ENCODE measurements at places on chromosomes 12 and 14.

- DNase-seq = no peak
Measured at GRCh38 chr12:27987331-27987730, 14.8 kb upstream of the PTHLH start.

DNA sequence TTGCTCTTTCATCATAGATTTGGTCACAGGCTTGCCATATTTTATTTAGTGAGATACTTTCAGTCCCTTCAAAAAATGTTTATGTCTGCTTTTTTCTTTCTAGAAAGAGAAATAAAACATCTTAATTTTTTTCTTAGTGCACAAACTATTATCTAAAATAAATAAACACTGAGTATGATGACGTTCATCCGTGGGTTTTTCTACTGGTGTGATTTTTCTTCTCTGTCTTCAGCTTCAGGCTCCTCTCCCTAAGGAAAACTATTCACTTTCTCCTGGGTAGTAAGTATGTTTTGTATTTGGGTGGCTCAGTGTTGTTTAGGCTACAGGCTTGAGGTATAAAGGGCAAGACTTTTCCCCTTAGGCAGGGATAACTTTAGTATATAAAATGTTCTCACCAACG, 154.7 kb downstream of the DACT1 start:
- DNase-seq = no peak

GRCh38 chr12:127293507-127294310, 973.3 kb upstream of the TMEM132C start:
- peak; percentile 6 for DNase-seq

GRCh38 chr12:54304187-54304810, 3.5 kb upstream of the NFE2 start:
- peak; percentile 48 for DNase-seq

GRCh38 chr12:44779766-44780165, 96.3 kb downstream of the NELL2 start:
- DNase-seq = no peak

DNA sequence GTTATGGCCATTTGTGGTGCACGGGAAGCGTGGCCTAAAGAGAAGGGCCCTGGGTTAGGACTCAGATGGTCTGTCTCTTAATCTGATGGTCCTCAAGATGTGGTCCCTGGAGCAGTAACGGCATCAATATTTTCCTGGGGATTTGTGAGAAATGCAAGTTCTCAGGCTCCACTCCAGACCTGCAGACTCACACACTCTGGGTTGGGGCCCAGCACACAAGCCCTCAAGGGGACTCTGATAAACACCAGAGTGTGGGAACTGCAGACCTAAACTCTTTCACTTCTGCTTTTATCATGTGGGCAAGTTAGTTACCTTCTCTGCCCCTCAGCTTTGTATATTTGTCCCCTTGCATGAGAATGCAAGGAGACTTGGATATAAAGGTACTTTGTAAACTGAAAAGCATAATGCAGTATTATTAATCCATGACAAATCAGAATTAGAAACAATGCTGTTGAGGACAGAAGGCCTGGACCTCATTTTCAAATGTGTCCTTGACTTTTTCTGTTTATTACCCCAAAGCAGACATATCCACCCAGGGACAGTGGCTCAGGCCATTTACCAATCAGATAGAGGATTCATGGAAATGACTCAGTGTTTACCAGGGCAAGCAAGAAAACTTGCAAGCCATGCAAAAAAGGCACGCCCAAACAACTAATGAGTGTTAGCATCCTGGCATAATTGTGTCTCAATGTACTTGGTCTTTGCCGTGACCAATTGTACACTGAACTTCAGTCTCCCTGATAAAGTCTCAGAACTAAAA, 157.0 kb downstream of the ASCL1 start:
- DNase-seq = no peak

GRCh38 chr12:53736592-53736991, 9.3 kb upstream of the CALCOCO1 start:
- DNase-seq = no peak

- no peak for DNase-seq
Measured at GRCh38 chr12:116179384-116179783, 98.1 kb downstream of the MED13L start.

- DNase-seq = no peak
Measured at GRCh38 chr12:110353211-110353965, 50.1 kb downstream of the ANAPC7 start.

DNA sequence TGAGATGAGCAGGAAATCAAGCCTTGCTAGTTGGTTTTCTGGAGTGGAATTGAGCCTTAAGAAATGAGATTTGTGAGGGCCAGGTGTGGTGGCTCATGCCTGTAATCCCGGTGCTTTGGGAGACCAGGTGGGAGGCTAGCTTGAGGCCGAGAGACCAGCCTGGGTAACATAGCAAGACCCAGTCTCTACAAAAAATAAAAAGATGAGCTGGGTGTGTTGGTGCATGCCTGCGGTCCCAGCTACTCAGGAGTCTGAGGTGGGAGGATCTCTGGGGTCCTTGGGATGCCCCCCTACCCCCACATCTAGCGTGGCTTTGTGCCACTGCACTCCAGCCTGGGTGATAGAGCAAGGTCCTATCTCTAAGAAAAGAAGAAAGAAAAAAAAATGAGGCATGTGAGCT, 104.2 kb upstream of the RTL1 start:
- DNase-seq = no peak

DNA sequence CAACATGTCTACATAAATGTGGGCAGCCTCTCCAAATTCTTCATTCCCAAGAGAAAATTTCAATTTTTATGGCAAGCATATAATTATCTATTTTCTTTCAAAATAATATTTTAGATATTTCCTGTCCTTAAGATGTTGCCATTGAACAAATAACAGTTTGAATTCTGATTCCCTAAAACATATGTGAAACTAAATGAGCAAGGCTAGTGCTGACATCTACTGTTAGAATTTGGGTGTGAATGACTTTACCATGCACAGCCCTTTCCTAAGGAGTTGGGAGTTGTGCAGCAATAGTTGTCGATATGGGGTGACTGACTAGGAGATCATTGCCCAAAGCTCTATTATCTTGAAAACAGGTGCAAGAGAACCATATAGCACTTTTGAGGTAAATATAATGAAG, 108.2 kb upstream of the SLC38A4 start:
- DNase-seq = peak; percentile 5

DNA sequence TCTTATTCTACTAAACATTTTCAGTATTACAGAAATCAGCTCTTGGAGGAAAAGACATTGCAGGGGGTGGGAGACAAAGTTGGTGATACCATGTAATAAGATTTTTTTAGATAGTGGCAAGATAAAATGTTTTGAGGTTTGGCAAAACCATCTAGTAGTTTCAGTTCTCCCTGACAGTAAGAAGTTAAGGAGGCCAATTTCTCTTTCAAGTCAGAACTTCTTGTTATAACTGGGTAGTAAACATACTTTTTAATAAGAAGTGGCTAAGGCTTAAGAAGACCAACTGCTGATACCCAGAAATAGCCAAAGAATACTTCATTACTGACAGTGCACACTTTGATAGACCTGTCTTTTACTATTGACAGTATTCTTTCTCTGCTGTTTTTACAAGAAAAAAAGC, 452.3 kb downstream of the DIO2 start:
- DNase-seq = no peak

- DNase-seq = no peak
Measured at GRCh38 chr14:56487090-56487667, 92.4 kb upstream of the TMEM260 start.

DNA sequence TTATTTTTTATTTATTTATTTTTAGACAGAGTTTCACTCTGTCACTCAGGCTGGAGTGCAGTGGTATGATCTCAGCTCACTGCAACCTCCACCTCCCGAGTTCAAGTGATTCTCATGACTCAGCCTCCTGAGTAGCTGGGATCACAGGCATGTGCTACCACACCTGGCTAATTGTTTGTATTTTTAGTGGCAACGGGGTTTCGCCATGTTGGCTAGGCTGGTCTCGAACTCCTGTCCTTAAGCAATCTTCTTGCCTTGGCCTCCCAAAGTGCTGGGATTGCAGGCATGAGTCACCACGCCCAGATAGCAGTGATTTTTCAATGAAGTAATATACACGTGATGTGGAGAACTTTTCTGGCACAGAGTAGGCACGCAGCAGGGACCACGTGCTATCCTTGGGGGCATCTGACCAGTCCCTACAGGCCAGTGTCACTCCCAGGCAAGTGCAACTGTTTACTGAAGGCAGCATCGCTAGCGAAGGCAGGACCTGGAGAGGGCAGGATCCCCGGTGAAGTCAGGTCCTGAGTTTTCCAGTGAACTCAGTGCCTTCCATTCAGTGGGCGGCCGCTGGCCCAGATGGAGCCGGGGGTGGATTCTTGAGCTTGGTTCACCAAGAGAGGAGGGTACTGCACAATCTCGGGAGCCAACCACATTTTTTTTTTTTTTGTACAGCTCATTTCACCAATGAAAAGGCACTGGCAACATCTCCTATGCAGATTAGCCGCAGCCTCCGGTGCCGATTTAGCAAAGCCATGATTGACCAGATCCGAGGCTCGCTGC, 11.1 kb upstream of the CLMN start:
- no peak for DNase-seq

DNA sequence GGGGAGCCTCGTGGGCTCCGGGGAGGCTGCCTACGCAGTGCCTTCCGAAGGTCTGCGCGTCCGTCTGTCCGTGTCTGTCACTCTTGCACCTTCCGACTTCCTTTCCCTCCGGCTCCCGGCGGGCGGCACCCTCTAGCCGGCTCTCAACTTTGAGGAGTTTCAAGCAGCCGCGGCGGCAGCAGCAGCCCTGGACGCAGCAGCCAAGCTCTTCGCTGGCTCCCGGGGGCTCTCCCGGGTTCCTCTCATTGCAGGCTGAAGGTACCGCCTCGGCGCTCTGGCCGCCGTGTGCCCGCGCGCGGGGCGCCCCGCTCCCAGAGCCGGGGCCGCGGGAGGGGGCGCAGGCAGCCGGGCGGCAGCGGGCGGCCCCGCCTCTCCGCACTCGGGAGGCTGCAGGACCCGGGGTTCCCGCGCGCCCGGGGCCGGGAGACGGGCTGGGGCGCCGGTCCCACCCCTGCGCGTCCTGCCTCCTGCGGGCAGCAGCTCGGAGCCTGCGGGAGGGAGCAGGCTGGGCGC, at the start of the genes AMIGO2 and PCED1B:
Gene AMIGO2, minus strand, starts transcription at position 492 of the 513 bp plus-strand sequence. CDS start 957 bp downstream, outside the sequence.
Gene PCED1B, plus strand, starts transcription at position 154 of the 513 bp plus-strand sequence. CDS start 155,443 bp downstream, outside the sequence.
- peak; percentile 69 for DNase-seq

GRCh38 chr14:24632761-24633160, 1.2 kb downstream of the GZMB start:
- DNase-seq = no peak

- no peak for DNase-seq
Measured at GRCh38 chr12:131829791-131830334, 1.7 kb downstream of the MMP17 start.

DNA sequence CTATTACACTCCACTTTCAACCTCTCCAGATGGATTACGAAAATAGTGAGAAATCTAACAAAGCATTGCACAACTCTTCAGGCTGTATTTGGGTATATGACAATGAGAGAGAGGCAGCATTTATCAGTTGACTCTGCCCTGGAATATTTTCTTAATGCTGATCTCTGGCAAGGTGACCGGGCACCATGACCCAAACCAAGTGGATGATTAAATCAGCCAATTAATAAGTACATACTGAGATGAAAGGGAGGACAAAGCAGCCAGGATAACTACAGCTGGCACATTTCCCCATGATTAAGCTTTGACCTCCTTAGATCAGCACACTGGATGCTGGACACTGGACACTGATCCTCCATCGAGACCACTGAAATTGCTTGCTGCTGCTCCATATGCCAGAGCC, 218.2 kb downstream of the ASCL1 start:
- no peak for DNase-seq

DNA sequence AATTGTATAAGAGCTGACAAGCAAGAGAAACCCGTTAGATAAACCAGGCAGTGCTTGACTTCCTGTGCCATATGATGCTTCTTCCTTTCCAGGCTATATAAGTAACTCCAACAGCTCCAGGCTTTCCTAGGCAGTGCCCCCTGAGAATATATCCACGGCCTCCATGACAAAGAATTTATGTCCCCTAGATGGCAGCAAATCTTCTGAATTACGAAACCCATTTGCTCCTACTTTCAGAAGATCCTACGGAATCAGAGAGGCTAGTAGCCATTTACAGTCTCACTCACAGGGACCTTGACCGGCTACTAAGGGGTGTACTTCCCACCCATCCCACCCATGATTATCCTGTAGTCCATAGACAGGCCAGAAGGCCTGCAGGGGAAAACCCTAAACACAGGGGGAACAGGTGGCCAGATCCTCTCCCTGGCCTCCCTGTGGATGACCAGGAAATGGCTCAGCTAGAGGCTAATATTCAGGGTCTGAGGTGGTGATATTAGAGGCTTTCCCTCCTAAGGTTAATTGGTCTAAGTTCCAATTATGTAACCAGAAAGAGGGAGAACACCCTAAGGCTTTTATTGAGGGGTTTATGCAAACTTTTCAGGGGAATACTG, 77.2 kb upstream of the DCD start:
- peak; percentile 23 for DNase-seq

DNA sequence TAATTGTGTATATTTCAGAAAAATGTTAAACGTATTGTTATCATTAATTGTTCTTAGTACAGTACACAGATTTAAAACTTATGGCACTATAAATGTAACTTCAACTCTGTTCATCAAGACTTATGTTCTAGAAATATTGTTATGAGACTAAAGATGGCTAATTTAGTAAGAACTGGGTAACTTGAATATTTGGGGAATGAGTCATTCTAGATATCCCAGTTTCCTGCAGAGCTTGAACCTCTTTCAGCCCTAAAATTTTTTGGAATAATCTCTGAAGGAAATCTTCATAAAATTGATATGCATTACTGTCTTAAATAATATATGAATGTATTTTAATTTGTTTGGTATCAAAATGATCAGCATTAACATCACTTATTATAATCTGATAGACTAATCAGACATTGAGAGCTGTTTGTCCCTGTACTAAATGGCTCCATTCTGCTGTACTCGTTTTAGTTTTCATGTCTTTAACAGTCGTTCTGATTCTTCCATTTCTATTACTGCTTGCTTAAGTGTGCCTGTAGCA, 87.1 kb downstream of the VEZT start:
- no peak for DNase-seq

Data from CD4-positive, alpha-beta T cell treated with Interleukin-4 for 4 hours (primary cell).